ENCODE measurements at places on chromosomes 7 and 10. TPM values are rescaled to one million over a fixed set of nuclear protein-coding genes. Genes with fewer than 3 reads are reported as not detected.

DNA sequence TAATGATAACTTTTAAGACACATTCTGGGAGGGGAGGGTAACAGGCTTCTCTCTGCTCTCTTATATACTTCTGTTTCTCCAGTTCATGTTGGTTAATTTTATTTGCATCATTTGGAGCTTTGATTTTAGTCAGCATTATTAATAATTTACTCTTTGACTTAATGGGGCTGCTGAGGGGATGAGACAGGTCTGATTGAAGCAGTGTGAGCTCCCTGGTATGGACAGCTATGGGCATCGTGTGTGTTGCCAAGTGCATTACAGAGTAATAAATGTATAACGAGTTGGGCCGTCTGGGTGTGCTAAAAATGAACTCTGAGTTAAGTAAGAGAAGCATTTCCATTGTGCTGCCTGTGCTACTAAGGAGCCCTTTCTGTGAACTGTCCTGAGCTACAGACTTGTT, 31.7 kb upstream of the IKZF1 start:
- DNase-seq: no peak

DNA sequence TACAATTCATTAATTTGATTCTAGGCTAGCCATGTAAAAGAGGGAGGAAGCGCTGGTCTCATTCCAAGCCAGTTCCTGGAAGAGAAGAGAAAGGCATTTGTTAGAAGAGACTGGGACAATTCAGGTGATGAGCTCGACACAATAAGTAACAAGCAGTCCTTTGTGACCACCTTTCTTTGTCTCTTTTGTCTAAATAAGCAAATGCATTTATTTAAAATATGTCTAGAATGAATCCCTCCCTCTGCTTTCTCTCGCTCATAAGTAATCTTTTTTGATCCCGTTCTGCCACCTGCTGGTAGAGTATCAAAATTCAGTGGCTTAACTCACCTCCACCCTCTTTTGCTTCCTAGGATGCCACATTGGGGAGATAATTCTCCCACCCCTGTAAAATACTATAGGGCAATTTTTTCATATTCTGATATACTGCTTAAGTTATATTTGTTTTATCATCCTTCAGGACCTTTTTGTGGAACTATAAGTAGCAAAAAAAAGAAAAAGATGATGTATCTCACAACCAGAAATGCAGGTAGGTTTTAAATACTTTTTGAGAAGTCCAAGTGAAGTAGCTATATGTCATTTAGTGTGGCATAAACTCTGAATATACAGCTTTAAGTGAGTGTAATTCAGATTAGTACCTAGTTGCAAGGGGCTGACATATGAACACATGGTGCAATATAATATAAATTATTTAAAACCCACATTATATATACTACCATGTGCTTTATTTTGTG, 91.5 kb downstream of the GSDME start:
- peak; percentile 15 for DNase-seq

- DNase-seq: no peak
These were observed 680.7 kb downstream of the SUGCT start for GRCh38 chr7:40815512-40815911.

DNA sequence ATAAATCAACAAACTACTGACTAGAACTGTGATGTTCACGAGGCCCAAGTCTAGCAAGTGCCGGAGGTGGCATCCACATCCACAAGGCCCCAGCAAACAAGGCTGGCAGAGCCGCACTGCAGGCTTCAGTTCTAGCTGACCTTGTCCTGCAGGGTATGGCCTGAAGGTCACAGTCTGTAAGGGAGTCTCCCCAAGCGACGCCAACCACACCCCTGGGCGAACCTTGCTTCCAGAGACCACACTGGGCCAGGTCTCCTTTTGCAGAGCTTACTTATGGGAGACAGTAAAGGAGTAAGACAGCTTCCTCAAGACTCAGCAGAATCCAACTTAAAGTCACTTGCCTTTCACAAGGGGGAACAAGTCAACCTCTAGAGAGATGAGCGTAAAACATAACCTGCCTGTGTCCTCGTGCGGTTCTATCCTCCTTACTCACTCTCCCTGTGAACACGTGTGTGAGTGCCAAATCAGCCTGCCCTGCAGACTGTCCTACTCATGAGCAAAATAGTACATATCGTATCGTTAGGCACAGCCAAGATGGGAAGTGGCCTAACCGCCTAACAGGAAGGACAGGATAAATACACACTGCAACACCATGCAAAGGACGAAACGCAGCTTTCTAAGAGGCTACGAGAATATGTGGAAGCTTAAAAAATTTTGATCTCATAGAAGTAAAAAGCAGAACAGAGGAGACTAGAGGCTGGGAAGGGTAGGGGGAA, 22.7 kb downstream of the FAM53B start:
- no peak for DNase-seq

GRCh38 chr10:64345856-64346255, 824.7 kb downstream of the REEP3 start:
- no peak for DNase-seq

GRCh38 chr7:22248111-22248809, 108.7 kb downstream of the RAPGEF5 start:
- no peak for DNase-seq

DNA sequence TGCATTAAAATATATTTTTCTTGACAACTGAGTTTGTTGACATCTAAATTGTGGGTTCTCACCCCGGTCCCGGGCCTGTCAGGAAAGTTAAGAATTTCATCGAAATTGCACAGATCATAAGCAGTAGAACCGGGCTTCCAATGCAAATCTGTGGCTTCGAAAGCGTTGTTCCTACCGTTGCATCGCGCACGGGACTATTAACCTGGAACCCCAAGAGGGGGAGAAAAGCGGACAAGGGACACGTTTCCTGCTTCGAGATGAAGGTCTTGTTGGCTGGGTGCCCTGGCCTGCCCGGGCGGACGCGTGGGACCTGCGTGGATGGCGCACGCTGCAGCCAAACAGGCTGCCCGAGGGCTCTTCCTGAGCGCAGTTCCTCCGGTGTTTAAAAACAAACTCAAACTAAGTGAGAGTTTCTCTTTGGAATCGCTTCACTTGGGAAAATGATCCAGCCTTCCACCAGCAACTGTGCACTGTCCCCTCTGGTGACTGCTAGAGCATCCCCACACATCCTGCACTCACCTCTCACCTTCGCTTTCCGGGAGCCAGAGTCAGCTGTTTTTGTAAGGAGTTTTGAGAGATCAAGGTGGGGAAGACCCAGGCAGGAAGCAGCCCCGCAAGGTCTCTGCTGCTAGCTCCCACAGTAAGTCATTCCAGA, 5.1 kb upstream of the TBX20 start:
- no peak for DNase-seq

DNA sequence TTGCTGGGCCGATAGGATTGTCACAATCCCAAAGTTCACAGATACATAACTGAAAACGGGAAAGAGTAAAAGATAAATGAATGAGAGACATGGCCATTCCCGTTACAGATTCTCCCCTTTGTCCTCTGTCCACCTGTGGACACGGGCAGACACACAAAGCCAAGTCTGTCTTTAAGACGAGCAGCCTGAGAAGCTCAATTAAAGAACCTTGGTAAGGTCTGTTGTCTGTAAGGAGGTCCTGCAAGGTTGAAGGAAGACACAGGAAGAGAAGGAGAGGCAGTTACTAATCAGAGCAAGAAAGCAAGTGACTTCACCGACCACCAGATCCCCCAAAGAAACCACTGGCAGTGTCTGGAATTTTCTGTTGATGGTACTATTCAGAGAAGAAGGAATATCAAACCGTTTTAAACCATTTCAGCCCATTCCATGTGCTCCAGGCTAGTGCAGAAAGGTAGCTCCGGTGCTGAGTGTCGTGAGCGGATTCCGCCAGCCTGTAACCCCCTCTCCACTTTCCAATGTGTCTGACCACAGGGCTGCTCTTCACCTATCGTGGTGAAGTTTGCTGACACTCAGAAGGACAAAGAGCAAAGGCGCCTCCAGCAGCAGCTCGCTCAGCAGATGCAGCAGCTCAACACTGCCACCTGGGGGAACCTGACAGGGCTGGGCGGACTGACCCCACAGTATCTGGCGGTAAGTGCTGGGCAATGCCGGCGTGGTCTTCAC, 252.6 kb downstream of the CELF2 start:
- DNase-seq: peak; percentile 76

DNA sequence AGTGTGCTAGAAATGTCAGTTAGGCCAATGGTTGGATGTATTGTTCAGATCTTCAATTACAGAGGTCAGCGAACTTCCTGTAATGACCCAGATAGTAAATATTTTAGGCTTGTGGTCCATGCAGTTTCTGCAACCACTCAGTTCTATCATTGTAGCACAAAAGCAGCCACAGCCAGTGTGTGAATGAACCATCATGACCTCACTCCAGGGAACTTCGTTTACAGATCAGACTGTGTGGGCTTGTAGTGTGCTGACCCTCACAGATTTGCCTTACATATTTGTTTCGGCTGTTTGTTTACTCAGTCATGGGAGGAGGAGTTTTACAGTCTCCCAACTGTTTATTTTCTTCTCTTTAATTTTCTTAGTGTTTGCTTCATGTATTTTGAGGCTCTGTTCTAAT, 55.4 kb downstream of the LANCL2 start:
- DNase-seq: no peak

- DNase-seq: no peak
These were observed 275.4 kb upstream of the NEBL start for GRCh38 chr10:21172542-21172929.

DNA sequence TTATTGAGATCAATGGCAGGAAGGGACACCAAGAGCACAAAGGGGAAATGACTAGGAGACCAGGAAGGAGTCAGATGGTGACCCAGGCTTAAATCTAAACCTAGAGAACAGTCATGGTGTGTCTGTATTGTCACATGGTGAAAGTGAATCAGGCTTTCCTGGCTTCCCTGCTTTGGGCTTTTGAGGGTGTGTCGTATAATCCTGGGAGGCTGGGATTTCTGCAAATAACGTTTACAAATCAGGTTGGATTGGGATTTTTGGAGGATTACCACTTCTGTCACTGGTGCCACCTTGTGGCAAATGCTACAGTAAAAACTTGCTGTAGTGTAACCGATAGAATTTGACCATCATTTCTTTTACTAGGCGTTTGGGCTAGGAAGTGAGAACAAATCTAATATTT, 502.6 kb downstream of the NRG3 start:
- DNase-seq: no peak

- DNase-seq: no peak
These were observed 40.1 kb downstream of the TACR2 start for GRCh38 chr10:69376662-69377061.

DNA sequence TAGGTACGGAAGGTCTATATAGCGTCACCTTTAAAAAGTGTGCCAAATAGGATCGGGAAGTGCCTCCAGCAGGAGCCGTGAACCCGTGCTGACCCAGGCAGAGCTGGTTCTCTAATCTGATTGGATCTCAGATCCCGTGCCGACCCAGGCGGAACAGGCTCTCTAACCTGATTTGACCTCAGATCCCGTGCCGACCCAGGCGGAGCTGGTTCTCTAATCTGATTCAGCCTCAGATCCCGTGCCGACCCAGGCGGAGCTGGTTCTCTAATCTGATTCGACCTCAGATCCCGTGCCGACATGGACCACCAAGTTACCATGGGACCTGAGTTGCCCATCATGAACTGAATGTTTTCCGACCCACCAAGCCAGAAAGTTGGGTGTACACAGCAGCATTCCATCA, 463.9 kb downstream of the PTPRN2 start:
- no peak for DNase-seq

DNA sequence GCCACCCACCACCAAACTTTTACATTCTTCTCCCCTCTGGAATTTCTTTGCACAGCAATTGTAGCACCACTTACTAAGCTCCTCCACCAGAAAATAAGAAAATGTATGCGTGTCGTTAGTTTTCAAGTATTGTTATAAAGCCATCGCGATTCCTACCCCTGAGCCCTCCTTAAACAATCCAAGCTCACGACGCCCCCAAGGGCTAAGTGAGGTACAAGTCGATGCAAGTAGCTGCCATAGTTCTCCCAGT, 1.3 kb downstream of the FRAT2 start:
- DNase-seq: no peak

- no peak for DNase-seq
These were observed 134.5 kb downstream of the C10orf105 start for GRCh38 chr10:71584902-71585563.

- DNase-seq: no peak
These were observed 502.3 kb downstream of the TCERG1L start for GRCh38 chr10:130809181-130809580.

DNA sequence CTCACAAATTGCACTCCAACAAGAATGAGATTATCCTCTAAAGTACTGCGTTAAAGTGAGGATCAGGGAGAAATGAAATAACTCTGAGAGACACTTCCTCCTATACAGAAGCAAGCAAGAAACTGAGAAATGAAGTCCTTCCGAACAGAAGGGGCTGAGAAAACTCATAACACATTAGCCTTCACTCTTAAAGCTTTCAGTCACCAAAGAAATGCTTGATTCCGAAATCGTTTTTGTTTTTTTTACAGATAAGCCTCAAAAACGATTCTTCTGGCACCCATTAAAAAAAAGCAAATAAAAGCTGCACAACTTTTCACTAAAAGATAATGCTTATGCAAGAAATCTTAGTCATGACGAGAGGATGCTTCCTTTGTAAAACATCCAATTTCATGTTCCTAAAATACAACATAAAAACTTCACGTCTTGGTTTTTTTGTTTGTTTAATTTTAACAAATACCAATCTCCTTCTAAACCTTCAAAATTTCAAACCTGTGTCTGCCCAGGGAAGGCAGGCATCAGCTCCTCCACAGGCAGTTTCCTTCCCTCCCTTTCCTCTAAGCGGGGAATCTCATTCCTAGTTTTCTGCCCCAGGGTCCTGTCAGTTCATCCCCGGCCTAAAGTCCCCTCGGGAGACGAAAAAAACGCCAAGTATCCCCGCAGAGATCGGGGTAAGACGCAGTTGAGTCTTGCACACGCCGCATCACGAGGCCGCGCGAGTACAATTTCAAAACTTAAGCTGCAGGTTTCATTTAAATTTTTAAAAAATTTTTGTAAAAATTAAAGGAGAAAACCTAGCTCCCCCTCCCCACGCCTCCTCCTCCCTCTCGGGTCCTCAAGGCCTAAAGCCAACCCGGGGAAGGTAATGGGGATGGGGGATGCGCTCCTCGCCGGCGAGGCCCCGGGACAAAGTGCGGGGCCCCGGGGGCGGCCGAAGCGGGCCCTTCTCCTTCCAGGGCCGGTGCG, 1.1 kb downstream of the BAZ1B start:
- DNase-seq: peak; percentile 16

- no peak for DNase-seq
These were observed 109.9 kb downstream of the ZMIZ1 start for GRCh38 chr10:79178614-79179163.

DNA sequence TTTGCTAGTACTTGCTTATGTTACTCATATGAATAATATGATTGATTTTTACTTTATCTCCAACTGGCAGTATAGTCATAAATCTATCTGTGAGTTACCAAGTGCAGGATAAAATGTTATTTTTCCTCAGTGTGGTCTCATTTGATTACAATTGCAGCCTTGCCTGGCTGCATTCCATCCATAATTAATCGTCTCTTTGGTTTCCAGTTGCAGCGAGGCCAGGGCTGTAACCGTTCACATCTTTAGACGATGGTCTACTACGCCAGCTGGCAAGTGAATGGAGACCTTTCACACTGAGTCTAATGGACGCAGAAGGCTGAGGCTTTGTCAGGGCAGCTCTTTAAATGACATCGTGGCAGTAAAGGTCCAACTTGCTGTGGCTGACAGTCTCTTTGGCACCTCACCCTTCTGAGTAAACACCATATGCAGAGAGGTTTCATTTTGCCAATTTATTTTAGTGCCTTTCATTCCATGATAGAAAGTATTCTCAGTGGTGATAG, 84.0 kb downstream of the ARL4A start:
- no peak for DNase-seq

The RADIL gene
- polyA plus RNA-seq: 11.2 TPM

The CAMK2B gene
- polyA plus RNA-seq: 11.6 TPM

The TBXAS1 gene
- 1.5 TPM for polyA plus RNA-seq

The HECW1 gene
- 0.04 TPM for polyA plus RNA-seq

The HGF gene
- polyA plus RNA-seq: 0.68 TPM

The ARMC3 gene
- polyA plus RNA-seq: 0.05 TPM

The TMEM270 gene
- not detected for polyA plus RNA-seq
